ENCODE measurements at places on chromosomes 12 and 14.

DNA sequence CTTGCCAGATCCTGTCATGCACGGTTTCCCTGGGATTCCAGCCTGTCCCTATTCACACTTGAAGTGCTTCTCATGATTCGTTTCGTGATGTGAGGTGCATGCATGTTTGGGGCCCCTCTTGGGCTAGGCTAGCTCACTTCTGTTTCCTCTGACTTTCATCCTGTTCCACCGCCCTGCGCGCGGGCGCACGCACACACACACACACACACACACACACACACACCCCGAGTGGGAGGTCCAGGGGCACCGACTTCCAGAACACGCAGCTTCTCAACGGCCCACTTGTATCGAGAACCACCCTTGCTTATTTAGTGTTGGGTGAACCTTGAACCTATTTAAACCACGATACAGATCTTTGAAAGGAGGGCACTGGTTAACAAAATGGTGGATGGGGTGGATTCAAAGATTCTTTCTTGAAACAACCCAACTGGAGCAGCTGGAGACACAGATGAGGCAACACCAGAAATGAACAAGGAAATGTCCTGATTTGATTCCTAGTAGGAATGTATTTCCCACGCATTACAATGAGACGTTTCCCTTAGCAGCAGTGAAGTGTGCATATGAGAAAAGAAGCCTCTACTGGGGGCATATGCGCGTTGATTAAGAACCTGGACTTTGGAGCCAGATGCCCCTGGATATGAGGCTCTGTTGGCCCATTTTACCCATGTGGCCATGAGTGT, 16.3 kb downstream of the ELK3 start:
- peaks cover 2% of the 10 kb centered on the region for H3K4me1 ChIP-seq
- no peak for DNase-seq

GRCh38 chr14:103700753-103701490, 14.3 kb downstream of the XRCC3 start:
- DNase-seq = no peak
- no peaks in the 10 kb centered on the region for H3K4me1 ChIP-seq
- H3K36me3 ChIP-seq = peaks cover 7% of the 10 kb centered on the region
- H3K27ac ChIP-seq = no peak overlapping the region

DNA sequence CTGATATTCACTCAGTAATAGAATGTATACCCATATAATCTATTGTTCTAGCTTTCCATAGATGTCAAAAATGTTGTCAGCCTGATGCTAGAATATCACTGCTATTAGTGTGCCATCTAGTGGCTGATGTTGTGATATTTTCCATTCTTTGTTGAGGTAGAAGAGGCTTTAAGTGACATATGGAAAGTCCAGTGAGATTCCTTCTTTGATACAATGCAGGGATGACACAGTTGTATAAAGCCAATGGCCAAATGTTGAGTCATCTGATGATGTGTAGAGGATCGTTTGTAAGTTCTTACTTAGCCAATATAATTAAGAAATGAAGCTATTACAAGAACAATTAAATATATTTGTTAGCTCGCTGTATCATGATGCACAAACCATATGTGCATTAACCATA, 58.1 kb upstream of the PCED1B start:
- peak; percentile 77 for DNase-seq
- no peaks in the 10 kb centered on the region for H3K36me3 ChIP-seq
- no peak overlapping the region for H3K4me3 ChIP-seq

GRCh38 chr14:101030586-101030985, 127.1 kb upstream of the RTL1 start:
- H3K4me3 ChIP-seq = no peak overlapping the region
- H3K36me3 ChIP-seq = no peaks in the 10 kb centered on the region
- no peak for DNase-seq

- H3K36me3 ChIP-seq = no peaks in the 10 kb centered on the region
- H3K27me3 ChIP-seq = no peaks in the 10 kb centered on the region
- no peak overlapping the region for H3K4me3 ChIP-seq
- peaks cover 6% of the 10 kb centered on the region for H3K4me1 ChIP-seq
- no peak overlapping the region for H3K27ac ChIP-seq
Measured at GRCh38 chr12:172732-173161, 41.2 kb downstream of the SLC6A12 start.

GRCh38 chr12:110992909-110993308, 72.5 kb upstream of the MYL2 start:
- DNase-seq = no peak
- H3K36me3 ChIP-seq = no peaks in the 10 kb centered on the region
- H3K4me3 ChIP-seq = no peak overlapping the region
- H3K27me3 ChIP-seq = no peaks in the 10 kb centered on the region

- H3K4me3 ChIP-seq = no peak overlapping the region
- DNase-seq = peak; percentile 42
- H3K4me1 ChIP-seq = no peaks in the 10 kb centered on the region
- no peaks in the 10 kb centered on the region for H3K36me3 ChIP-seq
Measured at GRCh38 chr14:57761800-57762199, 104.1 kb downstream of the SLC35F4 start.

- H3K4me3 ChIP-seq = no peak overlapping the region
- peaks cover 10% of the 10 kb centered on the region for H3K4me1 ChIP-seq
- no peak for DNase-seq
- H3K36me3 ChIP-seq = no peaks in the 10 kb centered on the region
- H3K27me3 ChIP-seq = no peaks in the 10 kb centered on the region
- H3K27ac ChIP-seq = no peak overlapping the region
Measured at GRCh38 chr14:89697281-89698060, 257.1 kb downstream of the EFCAB11 start.

DNA sequence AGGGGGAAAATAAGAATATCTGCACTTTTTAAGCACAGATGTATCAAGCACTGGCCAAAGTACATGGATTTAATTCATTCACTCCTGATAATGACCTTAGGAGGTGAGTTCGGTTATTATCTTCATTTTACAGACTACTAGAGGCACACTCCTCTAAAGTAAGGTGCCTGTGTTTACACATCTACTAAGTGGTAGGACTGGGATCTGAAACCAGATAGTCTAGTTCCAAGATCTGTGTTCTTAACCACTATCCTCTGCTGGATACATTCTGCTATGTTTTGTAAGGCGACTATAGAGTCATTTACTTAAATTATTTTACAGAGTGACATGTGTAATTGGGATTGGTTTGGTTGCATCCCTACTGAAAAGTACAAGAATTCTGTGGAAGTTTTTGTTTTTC, 175.3 kb downstream of the ESR2 start:
- no peak for DNase-seq
- H3K27me3 ChIP-seq = no peaks in the 10 kb centered on the region
- no peaks in the 10 kb centered on the region for H3K4me1 ChIP-seq
- no peak overlapping the region for H3K4me3 ChIP-seq
- no peaks in the 10 kb centered on the region for H3K36me3 ChIP-seq

DNA sequence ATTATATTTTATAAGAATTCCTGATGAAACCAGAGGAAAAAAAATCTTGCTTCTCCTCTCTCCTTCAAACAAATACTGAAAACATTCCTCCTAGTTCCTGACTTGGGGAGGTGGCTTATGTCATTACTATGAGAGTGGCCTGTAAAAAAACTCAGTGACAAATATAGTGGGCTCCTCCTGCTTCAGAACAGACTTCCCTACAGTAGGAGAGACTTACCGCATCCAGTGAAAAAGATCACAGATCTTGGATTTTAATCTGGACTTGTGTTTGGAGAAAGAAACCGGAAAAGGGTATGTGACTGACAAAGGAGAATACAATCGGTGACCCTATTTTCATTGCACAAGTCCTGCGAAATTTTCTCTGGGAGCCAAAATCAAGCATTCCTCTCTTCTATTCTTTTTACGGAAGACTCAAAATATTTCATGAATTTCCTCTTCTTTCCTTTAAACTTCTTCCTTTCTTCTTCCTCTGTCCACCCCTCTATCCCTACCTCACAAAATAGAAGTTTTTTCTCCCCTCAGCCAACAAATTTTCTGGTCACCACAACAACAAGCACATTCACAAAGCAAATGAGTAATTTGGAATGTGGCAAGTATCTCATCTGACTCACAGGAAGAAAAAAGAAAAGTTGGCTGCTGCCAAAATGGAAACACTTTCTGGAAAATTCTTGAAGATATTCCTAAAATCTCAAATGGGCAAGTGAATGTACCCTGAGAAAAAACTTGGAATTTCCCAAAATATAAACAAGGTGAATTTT, 185.1 kb upstream of the CDKN3 start:
- no peaks in the 10 kb centered on the region for H3K4me1 ChIP-seq
- no peaks in the 10 kb centered on the region for H3K27me3 ChIP-seq
- no peak overlapping the region for H3K4me3 ChIP-seq
- peak; percentile 86 for DNase-seq
- H3K27ac ChIP-seq = no peak overlapping the region
- H3K36me3 ChIP-seq = no peaks in the 10 kb centered on the region

DNA sequence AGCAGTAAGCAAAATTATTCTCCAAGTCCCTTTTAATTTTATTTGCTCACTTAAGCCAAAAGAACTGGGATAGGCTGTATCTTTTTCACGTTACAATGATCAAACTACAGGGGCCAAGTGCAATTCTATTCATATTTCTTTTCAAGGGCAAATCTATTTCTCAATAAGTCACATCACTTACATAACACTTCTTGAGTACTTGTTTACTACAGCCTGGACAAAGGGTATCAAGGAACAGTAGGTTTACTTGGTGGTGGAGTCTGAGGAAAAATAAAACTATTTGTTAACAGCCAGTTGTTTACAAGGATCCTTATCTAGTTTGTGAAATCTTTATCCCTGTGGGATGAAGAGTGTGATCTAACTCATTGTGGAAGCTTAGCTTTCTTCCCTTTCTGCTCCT, 72.1 kb downstream of the PDE3A start:
- DNase-seq = no peak
- no peak overlapping the region for H3K27ac ChIP-seq
- no peak overlapping the region for H3K4me3 ChIP-seq

- DNase-seq = no peak
- no peaks in the 10 kb centered on the region for H3K36me3 ChIP-seq
- no peaks in the 10 kb centered on the region for H3K27me3 ChIP-seq
- no peaks in the 10 kb centered on the region for H3K4me1 ChIP-seq
- no peak overlapping the region for H3K27ac ChIP-seq
Measured at GRCh38 chr12:65019696-65020234, 101.3 kb downstream of the WIF1 start.

DNA sequence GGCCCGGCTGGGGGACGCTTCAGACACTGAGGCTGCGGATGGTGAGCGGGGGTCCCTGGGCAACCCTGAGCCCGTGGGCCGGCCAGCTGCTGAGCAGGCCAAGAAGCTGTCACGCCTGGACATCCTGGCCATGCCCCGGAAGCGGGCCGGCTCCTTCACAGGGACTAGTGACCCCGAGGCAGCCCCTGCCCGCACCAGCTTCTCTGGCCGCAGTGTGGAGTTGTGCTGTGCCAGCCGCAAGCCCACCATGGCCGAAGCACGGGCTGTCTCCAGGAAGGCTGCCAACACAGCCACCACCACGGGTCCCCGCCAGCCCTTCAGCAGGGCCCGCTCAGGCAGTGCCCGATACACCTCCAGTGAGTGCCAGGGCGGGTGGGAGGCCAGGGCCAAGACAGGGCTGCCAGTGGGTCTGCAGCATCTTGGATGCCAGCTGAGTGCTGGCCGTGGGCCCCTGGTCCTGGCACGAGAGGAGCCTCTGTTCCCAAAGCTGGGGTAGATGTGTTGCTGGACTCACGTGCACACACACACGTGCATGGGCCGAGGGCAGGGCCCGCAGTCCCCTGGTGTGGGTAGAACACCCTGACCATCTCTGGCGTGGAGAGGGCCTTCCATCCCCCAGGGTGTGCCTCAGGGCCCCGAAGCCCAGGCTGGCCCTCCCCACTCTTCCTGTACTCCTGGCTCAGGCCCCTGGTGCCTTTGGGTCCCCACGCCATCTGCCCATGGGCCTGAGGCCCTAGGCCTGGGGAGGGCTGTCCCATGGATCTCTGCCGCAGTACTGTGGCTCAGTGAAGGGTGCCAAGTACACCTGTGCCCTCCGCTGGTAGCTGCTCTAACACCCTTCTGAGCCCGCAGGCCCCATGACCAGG, 22.8 kb downstream of the CEP170B start:
- no peak for DNase-seq
- H3K27ac ChIP-seq = no peak overlapping the region
- H3K4me3 ChIP-seq = no peak overlapping the region
- no peaks in the 10 kb centered on the region for H3K27me3 ChIP-seq
- H3K4me1 ChIP-seq = no peaks in the 10 kb centered on the region
- no peaks in the 10 kb centered on the region for H3K36me3 ChIP-seq

- no peaks in the 10 kb centered on the region for H3K36me3 ChIP-seq
- no peak for DNase-seq
- H3K27me3 ChIP-seq = no peaks in the 10 kb centered on the region
- no peaks in the 10 kb centered on the region for H3K4me1 ChIP-seq
- no peak overlapping the region for H3K4me3 ChIP-seq
Measured at GRCh38 chr12:5505116-5505515, 73.2 kb downstream of the NTF3 start.

GRCh38 chr14:63224196-63224595, 20.0 kb downstream of the RHOJ start:
- no peaks in the 10 kb centered on the region for H3K36me3 ChIP-seq
- H3K4me1 ChIP-seq = no peaks in the 10 kb centered on the region
- H3K27me3 ChIP-seq = no peaks in the 10 kb centered on the region
- no peak overlapping the region for H3K4me3 ChIP-seq

- H3K4me3 ChIP-seq = no peak overlapping the region
- H3K36me3 ChIP-seq = no peaks in the 10 kb centered on the region
- no peak overlapping the region for H3K27ac ChIP-seq
- DNase-seq = peak; percentile 5
- H3K4me1 ChIP-seq = no peaks in the 10 kb centered on the region
Measured at GRCh38 chr12:56941299-56942017, 7.2 kb upstream of the SDR9C7 start.

DNA sequence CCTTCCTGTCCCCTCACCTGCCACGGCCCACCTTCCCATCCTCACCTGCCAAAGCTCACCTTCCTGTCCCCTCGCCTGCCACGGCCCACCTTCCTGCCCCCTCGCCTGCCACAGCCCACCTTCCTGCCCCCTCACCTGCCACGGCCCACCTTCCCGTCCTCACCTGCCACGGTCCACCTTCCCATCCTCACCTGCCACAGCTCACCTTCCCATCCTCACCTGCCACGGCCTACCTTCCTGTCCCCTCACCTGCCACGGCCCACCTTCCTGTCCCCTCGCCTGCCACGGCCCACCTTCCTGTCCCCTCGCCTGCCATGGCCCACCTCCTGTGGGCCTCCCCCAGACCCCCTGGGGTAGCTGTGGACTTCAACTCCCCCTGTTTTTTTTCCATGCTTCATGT, 48.8 kb upstream of the GPR68 start:
- no peak overlapping the region for H3K27ac ChIP-seq
- H3K36me3 ChIP-seq = peaks cover 13% of the 10 kb centered on the region

GRCh38 chr12:120092551-120093335, 23.8 kb downstream of the RAB35 start:
- peaks cover 2% of the 10 kb centered on the region for H3K4me1 ChIP-seq
- DNase-seq = no peak
- H3K36me3 ChIP-seq = no peaks in the 10 kb centered on the region

GRCh38 chr12:125194987-125195386, 129.8 kb downstream of the AACS start:
- no peaks in the 10 kb centered on the region for H3K36me3 ChIP-seq
- H3K27ac ChIP-seq = no peak overlapping the region
- no peak for DNase-seq

All from mesendoderm (in vitro differentiated cells).